ENCODE measurements at places on chromosomes 5 and 9.

DNA sequence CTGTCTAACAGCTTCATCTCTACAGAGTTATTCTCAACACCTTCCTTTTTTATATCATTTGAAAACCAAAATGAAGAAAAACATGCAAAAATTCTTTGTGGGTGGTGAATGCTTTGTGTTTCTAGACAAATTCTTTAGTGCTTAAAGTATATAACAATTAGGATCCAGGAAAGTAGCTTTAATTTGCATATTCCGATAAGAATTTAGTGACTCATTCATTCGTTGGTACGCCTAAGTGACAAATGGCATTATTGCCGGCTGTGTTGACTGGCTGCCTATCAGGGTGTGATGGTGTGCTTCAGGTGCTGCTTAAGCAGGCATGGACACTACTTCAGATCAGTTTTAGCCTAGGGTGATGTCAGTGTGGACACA is 35.2 kb downstream of the LMNB1 start:
- no peak for DNase-seq

GRCh38 chr5:170217831-170218230 is 15.0 kb upstream of the C5orf58 start:
- DNase-seq = no peak

- no peak for DNase-seq
These were observed 169.2 kb upstream of the SLC30A5 start for GRCh38 chr5:68924481-68925145.

DNA sequence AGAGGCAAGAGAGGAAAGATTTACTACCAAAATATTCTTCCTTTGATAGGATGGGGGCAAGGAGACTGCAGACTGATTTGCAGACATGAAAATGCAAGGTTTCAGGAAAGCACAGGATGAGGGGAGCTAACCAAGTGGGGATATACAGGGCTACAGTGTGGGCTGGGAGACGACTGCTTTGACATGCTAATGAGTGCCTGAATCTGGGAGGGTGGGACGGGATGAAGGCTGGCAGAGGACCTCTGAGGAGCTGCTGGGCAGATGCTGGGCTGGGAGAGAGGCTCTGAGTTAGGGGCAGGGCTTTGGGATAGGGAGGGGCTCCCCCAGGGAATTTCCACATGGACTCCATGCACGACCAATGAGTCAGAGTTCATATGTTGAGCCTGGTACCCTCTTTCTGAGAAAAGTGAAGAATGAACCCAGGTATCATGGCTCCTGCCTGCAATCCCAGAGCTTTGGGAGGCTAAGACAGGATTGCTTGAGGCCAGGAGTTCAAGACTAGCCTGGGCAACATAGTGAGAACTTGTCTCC is 4.9 kb upstream of the CPLX2 start:
- no peak for DNase-seq

GRCh38 chr5:142816531-142817430 is 46.6 kb downstream of the ARHGAP26 start:
- DNase-seq = no peak

All from effector CD4-positive, alpha-beta T cell (primary cell).